Lower leg skin (tissue), 4 donors: ENCODE measurements at places on chromosomes 11 and 22.

- DNase-seq = no peak
These were observed 16.3 kb upstream of the RBM4B start for GRCh38 chr11:66694056-66694410.

DNA sequence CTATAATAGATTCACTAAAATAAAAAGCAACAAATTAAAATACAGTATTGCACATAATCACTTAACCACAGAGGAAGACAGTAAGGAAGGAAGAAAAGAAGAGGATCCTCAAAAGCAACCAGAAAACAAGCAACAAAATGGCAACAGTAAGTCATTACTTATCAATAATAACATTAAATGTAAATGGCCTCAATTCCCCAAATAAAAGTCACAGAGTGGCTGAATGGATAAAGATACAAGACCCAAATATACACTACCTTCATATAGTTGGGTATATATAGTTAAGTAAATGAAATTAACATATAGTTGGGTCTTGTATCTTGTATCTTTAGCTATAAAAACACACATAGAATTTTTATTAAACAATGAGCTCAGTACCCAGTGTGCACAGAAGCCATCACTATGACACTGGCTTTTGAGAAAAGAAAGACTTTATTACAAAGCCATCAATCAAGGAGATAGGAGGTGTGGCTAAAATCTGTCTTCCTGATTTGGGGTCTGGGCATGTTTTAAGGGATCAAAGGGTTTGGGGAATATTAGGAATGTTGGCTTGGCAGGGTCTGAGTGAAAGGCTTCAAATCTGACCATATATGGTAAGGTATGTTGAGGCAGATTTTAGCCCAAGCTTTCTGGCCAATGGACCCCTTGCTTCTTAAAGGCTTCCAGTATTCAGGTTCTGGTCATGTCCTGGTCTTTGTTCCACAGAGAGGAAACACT lies 13.4 kb upstream of the GLYAT start:
- no peak for DNase-seq

GRCh38 chr11:110518809-110519514 lies 89.2 kb downstream of the FDX1 start:
- no peak for DNase-seq

DNA sequence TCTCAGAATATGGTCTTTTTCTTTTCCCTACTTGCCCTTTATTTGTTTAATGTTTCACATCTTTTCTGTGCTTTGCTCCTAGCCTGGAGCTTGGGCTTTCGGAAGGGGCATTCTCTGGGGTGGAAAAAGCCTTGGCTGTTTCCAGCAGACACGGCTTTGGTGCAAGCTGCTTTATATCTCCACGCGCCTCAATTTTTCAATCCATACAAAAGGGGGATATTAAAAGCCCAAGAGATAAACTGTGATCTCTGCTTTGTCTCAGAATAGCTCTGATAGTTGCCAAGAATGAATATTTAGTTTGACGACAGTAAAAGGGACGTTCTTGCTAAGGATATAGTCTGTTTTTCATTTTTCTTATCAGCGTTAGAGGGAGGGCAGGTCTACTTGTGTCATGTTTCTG lies 194.0 kb upstream of the KIRREL3 start:
- DNase-seq = no peak

DNA sequence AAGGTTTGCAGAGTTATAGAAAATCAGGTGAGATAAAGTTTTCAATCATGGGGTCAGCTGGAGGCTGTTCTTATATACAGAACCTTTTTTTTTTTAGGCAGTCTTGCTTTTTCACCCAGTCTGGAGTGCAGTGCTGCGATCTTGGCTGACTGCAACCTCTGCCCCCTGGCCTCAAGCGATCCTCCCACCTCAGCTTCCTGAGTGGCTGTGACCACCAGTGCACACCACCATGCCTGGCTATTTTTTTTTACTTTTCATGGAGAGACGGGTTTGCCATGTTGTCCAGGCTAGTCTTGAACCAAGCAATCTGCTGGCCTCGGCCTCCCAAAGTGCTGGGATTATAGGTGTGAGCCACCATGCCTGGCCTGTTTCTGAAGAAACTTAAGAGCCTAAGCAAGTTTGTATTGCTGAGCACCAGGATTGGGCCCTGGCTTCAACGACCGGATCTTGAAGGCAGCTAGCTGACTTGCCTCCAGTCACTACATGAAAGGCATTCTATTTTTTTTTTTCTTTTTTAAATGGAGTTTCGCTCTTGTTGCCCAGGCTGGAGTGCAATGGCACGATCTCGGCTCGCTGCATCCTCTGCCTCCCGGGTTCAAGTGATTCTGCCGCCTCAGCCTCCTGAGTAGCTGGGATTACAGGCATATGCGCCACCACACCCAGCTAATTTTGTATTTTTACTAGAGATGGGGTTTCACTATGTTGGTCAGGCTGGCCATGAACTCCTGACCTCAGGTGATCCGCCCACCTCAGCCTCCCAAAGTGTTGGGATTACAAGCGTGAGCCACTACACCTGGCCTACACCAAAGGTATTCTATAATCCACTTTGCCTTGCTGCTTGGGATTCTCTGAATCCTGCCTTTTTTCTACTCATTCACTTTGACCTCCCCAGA lies 7.6 kb downstream of the XBP1 start:
- peak; percentile 76 for DNase-seq

GRCh38 chr11:74611369-74611861 lies 19.0 kb downstream of the POLD3 start:
- DNase-seq = no peak

GRCh38 chr11:64826578-64827450 lies 16.5 kb upstream of the MEN1 start:
- no peak for DNase-seq
